Inflammatory macrophage treated with lipopolysaccharide for 1 hour (primary cell): ENCODE measurements at places on chromosomes 1 and 21.

DNA sequence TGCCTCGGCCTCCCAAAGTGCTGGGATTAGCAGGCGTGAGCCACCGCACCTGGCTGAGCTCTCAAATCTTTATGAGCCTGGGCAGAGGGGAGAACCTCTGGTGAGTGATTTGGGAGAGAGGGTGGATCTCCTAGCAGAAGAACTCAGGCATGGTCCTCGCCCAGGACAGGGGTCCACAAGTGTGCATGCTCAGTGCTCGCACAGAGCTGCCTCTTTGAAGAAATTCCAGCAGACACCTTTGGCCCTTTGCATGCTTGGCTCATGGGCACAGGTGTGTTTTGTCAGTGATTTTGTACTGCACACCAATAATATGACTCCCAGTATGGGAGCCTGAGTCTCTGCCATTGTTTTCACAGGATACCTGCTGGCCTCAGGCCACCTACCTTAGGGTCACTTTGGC is 11.8 kb upstream of the PRAMEF12 start:
- DNase-seq: no peak

DNA sequence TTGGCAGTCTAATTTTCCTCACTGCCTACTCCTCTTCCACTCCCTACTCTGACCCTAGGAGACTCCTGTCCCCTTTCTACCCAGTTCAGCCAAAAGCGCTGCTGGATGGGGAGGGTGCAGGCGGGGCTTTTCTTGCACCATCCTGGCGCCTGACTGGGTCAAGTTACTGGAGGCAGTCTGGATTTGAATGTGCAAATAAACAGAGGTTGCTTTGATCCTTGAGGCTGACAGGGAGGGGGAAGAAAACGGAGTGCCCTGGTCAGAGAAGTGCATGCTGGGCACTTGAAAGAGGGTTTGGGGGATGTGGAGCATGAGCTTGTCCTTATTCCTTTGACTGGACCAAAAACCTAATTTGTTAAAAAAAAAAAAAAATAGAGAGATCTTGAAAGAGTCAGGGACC is 76.8 kb upstream of the SOX13 start:
- no peak for DNase-seq

GRCh38 chr1:165395478-165395877 is 39.0 kb upstream of the LMX1A start:
- no peak for DNase-seq

DNA sequence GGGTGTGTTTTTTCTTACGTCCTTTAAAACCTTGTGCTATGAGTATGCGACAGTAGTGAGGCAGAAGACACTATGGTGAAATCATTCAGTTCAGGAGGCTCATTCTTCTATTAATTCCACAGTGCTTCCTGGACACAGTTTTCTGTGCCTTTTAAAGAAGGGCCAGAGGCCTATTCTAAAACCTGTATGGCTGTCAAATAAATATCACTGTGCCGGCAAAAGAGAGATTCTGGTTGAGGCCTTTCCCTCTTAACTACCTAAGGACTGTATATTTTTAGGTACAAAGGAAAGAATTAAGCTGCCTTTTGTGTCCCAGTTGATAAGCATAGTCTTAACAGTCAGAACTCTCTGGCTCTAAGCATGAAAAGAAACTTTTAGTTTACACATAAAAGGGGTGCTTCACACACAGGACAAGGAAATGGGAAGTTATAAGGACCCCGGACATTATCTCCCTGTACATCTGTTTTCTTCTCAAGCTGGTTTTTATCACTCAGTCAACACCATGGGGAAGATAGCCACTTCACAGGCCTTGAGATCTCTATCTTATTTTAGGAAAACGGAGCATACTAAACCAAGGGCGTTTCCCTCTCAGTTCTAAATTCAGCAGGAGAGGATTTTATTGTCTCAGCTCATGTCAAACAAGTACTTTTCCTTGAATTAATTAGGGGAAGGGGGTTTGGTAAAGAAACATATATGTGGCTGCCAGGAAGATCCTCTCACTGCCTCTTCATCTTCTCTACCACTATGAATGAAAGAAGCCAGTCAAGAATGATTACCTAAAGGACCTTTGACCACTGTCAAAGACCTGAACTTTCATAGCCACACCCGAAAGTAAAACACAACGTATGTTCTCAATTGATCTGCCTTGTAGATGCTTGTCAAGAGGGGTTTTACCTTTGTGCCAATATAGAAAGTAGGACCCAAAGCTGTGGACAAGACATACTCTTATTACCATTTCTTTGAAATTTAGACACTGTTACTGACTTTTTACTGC is 71.4 kb upstream of the HSPA13 start:
- DNase-seq: no peak

DNA sequence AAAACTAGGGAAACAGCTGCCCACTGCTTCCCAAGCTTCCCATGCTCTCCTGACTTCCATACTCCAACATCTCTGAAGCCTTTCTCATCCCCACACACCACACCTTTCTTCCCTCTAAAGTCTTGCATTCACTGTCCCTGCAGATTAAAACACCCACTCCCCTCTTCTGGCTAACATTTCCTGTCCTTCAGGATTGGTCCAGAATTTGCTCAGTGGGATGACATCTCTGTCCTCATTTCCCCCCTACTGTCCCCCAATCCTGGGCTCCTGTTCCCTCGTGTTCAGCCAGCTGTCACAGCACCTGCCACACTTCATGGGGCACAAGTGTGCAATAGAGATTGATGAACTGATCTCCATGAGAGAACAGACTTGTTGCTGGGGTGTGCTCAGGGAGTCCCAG is 82.7 kb downstream of the KCND3 start:
- no peak for DNase-seq

DNA sequence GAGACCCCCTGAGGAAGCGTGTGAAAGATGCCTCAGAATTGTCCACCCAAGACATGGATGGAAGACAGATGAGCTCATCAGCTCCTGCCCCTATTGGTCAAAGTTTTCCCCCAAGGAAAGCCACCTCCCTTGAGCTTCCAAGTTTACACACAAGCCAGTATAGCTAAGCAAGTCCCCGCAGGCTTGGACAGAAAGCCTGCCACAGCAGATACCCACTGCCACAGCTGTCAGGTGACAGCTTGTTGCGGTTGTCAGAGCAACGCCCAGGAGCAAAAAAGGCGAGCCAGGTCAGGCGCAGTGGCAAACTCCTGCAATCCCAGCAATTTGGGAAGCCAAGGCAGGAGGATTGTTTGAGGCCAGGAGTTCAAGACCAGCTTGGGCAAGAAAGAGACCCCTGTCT is 60.9 kb upstream of the IFNAR2 start:
- DNase-seq: no peak
